ENCODE measurements at places on chromosomes 5 and 9. TPM values are rescaled to one million over a fixed set of nuclear protein-coding genes. Genes with fewer than 3 reads are reported as not detected.

RNF208 gene
- 0.43 TPM for total RNA-seq

SPATA6L gene
- 1.8 TPM for total RNA-seq

CCDC107 gene
- total RNA-seq = 7.0 TPM

GCNT4 gene
- 0.07 TPM for total RNA-seq

TOR2A gene
- 9.2 TPM for total RNA-seq

C5orf52 gene
- not detected for total RNA-seq

ZNF354B gene
- 13.4 TPM for total RNA-seq

ANKRD34B gene
- not detected for total RNA-seq

ZFP62 gene
- total RNA-seq = 21.3 TPM

PDCD1LG2 gene
- total RNA-seq = 16.1 TPM

FAM78A gene
- total RNA-seq = 4.7 TPM

CBY3 gene
- not detected for total RNA-seq

WHRN gene
- total RNA-seq = 0.22 TPM

PCDHB16 gene
- total RNA-seq = 0.07 TPM

SLC4A9 gene
- total RNA-seq = not detected

IFNB1 gene
- total RNA-seq = not detected

RGP1 gene
- total RNA-seq = 14.2 TPM

ZNF474 gene
- 0.22 TPM for total RNA-seq

GLIPR2 gene
- 12.0 TPM for total RNA-seq

ABO gene
- total RNA-seq = 0.22 TPM

ALG2 gene
- total RNA-seq = 56.3 TPM

ENTREP1 gene
- 5.5 TPM for total RNA-seq

CDH12 gene
- not detected for total RNA-seq

GRIA1 gene
- not detected for total RNA-seq

PCDHGA11 gene
- 12.5 TPM for total RNA-seq

PCDHB15 gene
- total RNA-seq = 0.14 TPM

Data from thoracic aorta endothelial cell (primary cell).